Karpas-422 (cell line): ENCODE measurements at places on chromosomes 7 and 10. TPM values are rescaled to one million over a fixed set of nuclear protein-coding genes. Genes with fewer than 3 reads are reported as not detected.

DNA sequence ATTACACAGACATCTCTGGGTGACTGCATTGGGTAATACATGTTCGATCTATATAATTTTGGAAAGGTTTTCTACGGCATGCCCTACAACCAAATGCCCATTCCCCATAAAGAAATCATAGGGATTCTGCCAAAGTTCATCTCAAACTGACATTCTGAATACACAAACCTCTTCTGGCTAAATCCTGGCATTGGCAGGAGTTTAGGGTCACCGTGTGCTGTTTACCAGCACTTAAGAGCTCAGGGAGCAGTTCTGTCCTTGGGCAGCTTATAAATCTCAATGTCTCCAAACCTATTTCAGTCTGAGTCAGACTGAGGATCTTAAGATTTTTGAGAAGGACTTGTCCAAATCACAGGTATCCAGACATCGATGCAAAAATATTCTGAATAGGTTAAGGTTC is 809.6 kb upstream of the LRRN3 start:
- H3K27ac ChIP-seq, result no peak overlapping the region
- no peaks in the 10 kb centered on the region for H3K4me1 ChIP-seq
- no peaks in the 10 kb centered on the region for H3K27me3 ChIP-seq
- no peaks in the 10 kb centered on the region for H3K36me3 ChIP-seq
- DNase-seq, result no peak
- H3K4me3 ChIP-seq, result no peak overlapping the region

The GAD2 gene
- total RNA-seq, result not detected in 2 replicates

DNA sequence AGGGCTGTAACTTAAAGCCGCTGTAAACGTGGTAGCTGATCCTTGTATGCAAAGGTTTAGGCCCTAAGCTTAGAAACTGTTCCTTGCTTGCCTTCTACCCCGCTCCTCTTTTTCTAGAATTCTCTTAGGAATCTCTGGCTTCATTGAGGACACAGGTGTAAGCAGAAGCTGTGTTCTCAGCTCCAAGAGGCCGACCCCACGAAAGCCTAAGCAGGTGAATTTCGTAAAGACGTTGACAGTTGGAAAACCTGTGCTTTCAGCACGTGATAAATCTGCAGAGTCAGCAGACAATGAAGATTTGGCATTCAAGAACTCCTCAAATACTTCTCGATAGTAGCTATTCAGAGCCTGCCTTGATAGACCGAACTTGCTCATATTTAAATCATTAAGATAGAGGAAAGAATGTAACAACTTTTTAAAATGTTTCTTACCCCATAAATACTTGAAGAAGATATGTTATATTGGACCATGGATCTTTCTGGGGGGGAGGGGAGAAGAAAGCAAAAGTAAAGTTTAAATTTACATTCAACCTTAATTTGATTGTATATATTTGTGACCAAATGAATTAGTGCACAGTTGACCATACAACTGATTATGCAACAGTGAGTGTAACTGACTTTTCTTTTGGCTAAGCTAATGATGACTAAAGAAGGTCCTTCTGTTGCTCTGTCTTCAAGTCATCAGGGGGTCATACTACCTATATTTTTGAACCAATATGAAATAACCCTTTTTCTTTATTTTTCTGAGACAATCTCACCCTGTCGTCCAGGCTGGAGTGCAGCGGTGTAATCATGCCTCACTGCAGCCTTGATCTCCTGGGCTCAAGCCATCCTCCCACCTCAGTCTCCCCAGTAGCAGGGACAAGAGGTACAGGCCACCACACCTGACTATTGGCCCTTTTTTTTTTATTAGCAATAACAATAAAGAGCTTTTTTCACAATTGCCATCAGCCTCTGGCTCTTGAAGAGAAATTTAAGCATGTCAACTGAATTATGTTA is 1.2 kb upstream of the GDI2 start:
- H3K27ac ChIP-seq, result peak overlapping the region; percentile 68
- peak; percentile 70 for DNase-seq
- peaks cover 10% of the 10 kb centered on the region; the same call in 1 of the 2 replicates for H3K36me3 ChIP-seq
- peaks cover 37% of the 10 kb centered on the region for H3K4me1 ChIP-seq
- H3K27me3 ChIP-seq, result no peaks in the 10 kb centered on the region

GRCh38 chr7:70893422-70893821 is 238.5 kb upstream of the GALNT17 start:
- H3K4me1 ChIP-seq, result no peaks in the 10 kb centered on the region
- H3K27ac ChIP-seq, result no peak overlapping the region
- no peaks in the 10 kb centered on the region for H3K27me3 ChIP-seq

DNA sequence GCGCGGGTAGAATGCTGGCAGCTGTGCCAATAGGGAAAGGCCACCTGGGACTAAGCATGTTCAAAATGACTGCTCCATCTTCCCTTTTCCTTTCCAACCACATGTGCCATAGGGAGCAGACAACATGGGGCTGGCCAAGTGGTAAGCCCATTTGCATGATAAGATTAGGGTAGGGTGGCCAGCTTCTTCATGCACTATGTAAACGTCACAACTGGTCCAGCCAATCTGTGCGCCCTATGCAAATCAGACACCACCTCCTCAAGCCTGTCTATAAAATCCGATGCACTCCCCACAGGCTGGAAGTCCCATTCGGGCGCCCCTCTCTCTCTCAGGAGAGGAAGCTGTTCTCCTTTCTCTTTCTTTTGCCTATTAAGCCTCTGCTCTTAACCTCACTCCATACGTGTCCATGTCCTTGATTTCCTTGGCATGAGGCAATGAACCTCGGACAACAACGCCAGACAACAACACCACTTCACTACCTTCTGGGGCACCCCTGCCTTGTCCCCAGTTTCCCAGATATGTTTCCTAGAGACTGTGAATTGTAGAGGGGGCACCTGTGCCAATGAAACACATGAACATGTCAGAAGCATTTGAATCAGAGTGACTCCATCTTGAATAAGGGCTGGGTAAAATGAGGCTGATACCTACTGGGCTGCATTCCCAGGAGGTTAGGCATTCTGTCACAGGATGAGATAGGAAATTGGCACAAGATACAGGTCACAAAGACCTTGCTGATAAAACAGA is 19.1 kb upstream of the EXOC6 start:
- H3K36me3 ChIP-seq, result no peaks in the 10 kb centered on the region
- peaks cover 23% of the 10 kb centered on the region for H3K4me1 ChIP-seq
- H3K27me3 ChIP-seq, result no peaks in the 10 kb centered on the region
- no peak for DNase-seq
- H3K27ac ChIP-seq, result no peak overlapping the region

The FXYD4 gene
- not detected in 2 replicates for total RNA-seq

- no peak for DNase-seq
- no peaks in the 10 kb centered on the region for H3K36me3 ChIP-seq
- H3K27me3 ChIP-seq, result no peaks in the 10 kb centered on the region; the same call in 1 of the 2 replicates
- no peak overlapping the region for H3K27ac ChIP-seq
Observed at GRCh38 chr7:157529768-157530560, 193.2 kb downstream of the DNAJB6 start.

DNA sequence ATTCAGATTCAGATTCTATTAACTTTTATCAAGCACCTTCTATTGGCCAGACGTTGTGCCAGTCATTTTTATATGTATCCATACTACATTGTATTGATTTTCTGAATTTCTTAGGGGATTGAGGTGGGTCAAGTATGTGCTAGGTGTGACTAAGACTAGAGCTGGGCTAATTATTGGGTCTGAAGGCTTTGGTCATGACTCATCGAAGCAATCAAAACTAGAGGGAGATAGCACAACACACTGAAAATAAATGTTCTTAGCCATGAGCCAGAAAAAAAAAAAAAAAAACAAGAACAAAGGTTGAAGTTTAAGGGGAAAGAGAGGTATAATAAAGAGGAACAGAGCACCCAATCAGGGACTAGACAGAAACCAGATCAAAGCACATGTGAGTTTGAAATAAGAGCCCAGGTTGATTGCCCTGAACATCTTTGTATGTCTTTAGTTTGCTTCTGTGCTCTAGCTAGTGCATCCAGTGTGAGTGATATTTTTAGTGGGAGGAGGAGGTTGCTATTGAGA is 171.6 kb upstream of the FOXP2 start:
- no peak overlapping the region for H3K4me3 ChIP-seq
- no peak for DNase-seq
- H3K36me3 ChIP-seq, result no peaks in the 10 kb centered on the region
- no peaks in the 10 kb centered on the region for H3K4me1 ChIP-seq
- no peak overlapping the region for H3K27ac ChIP-seq
- no peaks in the 10 kb centered on the region for H3K27me3 ChIP-seq

The TLX1 gene
- not detected in 2 replicates for total RNA-seq

The MKX gene
- total RNA-seq, result not detected in 2 replicates

The BUB3 gene
- 183 and 393 TPM in 2 replicates for total RNA-seq

The LRRD1 gene
- total RNA-seq, result not detected in 2 replicates

GRCh38 chr7:18834577-18834976 is 282.9 kb downstream of the TWIST1 start:
- H3K4me3 ChIP-seq, result no peak overlapping the region
- H3K4me1 ChIP-seq, result no peaks in the 10 kb centered on the region
- H3K27ac ChIP-seq, result no peak overlapping the region
- DNase-seq, result no peak
